Motor neuron (in vitro differentiated cells): ENCODE measurements at places on chromosomes 3 and 15.

DNA sequence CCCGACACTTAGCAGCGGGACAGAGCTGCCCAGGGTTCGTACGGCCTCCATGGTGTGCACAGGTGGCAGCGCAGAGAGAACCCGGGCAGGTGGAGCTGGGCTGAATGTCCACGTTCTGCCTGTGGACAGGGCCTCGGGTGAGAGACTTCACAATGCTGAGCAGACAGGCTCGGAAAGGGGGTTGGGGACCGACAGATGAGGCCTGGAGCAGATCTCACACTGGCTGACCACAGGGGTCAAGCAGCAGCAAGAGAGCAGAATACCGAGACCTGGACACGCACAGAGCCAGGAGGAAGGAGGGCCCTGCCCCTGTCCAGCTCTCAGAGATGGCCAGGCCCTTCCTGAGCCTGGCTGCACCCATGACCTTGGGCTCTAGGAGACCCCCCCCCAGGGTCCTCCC is 83.0 kb downstream of the VGLL4 start:
- no peak for ATAC-seq

DNA sequence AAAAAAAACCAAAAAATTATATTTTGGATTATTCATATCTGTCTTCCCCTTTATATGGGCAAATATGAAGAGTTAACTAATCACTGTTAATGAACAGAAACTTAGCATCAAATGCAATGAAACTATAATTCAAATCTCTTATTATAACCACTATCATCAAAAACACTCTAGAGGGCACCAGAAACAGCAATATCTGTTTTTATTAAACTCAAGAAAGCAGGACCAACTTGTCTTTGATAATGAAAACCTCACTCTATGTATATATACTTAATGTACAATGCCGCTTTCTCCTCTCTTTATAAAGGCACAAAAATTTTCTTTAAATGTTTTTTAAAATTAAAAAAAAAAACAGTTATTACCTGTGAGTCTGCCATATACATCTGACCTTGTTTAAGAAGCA is 92.7 kb downstream of the UACA start:
- ATAC-seq: no peak

DNA sequence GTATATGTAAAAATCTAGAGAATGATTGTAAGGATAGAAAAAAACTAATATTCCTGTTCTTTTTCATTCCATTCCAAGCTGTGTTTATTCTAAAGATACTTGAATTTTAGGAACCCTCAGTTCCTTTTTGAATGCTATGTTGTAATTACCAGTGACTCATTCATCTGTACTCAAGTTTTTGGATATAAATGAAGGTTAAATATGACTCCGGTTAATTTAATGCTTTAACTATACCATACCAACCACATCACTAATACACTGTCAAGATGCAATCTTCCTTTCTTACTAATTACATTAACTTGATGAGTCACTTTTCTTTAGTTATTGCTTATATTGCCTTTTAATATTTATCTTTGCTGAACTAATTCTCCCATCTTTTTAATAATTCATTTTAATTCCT is 68.8 kb upstream of the ZNF148 start:
- ATAC-seq: no peak

DNA sequence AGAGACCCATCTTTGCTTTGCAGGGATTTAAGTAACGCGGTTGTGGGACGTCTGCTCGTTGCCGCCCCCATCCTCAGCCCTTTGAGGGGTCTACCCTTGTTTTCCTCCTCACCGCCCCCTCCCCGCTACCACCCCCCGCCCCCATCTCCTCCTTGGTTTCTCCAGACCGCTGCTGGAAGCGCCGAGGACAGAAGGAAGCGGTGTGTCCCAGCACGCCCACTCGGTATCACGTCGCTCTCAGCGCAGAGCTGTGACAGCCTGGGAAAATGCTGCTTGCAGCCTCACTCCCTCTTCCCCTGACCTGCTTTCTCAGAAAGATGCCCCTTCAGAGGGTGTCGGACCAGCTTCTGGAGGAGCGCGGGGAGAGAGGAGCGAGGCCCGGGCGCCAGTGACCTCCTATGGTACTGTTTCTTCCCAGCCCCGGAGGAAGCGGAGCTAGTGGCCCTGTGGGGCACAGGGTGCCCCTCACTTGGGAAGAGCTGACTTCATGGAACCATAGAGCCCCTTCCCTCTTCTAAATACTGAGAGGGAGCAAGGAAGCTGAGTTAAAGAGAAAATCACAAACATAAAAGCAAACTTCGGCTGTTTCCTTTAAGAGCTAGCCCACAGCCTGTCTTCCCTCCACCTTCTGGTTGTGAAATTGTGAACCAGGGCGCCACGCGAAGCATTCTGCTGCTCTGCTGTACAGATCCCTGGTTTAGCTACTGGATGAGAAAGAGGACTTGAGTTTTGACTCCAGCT is 698 bp downstream of the IL1RAP start:
- peak; percentile 27 for ATAC-seq

- ATAC-seq: peak; percentile 79
These were observed 246.5 kb downstream of the TBL1XR1 start for GRCh38 chr3:176950743-176951142.

DNA sequence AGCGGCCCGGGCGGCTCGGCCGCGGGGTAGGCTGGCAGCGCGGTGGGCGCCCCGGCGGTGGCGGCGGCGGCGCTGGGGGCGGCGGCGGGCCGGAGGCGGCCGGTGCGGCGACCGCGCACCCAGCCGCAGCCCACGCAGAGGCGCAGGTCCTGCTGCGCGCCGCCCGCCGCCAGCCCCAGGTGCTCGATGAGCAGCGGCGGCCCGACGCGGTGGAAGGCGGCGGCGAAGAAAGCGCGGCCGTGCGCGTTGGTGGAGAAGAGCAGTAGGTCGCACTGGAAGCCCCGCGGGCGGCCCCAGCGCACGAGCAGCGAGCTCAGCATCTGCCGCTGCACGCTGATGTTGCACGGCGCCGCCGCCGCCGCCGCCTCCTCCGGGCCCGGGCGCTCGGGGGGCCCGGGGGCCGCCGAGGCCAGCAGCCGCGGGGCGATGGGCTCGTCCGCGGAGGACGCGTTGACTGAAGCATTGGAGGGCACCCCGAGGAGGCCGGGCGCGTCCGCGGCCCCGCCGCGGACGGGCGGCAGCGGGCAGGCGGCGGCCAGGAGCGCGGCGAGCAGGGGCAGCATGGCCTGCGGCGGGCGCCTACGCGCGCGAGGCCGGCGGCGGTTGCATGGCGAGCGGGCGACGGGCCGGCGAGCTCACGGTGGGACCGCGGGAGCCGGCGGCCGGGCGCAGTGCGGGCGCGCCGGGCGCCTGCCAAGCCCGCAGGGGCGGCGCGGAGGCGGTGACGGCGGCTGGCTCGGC is 452 bp downstream of the TMEM158 start:
- peak; percentile 48 for ATAC-seq

- no peak for ATAC-seq
These were observed 2.9 kb downstream of the CASR start for GRCh38 chr3:122186372-122186771.

DNA sequence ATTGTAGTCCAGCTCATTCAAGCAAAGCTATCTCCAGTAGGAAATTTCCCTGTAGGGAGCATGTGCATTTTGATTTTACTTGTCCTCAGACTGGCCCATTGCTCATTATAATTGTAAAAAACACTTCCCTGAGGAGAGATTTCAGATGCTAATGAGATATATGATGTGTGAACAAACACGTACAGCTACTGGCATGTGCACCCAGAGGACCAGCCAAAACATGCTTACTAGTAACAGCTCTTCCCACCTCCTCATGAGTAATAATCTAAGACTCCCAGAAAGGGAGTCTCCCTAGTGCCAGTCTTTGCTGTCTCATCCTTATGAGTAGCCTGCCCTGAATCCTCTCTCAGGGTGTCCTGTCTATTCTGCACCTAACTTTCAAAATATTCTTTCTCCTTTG is 43.4 kb downstream of the FBXO22 start:
- ATAC-seq: peak; percentile 62

DNA sequence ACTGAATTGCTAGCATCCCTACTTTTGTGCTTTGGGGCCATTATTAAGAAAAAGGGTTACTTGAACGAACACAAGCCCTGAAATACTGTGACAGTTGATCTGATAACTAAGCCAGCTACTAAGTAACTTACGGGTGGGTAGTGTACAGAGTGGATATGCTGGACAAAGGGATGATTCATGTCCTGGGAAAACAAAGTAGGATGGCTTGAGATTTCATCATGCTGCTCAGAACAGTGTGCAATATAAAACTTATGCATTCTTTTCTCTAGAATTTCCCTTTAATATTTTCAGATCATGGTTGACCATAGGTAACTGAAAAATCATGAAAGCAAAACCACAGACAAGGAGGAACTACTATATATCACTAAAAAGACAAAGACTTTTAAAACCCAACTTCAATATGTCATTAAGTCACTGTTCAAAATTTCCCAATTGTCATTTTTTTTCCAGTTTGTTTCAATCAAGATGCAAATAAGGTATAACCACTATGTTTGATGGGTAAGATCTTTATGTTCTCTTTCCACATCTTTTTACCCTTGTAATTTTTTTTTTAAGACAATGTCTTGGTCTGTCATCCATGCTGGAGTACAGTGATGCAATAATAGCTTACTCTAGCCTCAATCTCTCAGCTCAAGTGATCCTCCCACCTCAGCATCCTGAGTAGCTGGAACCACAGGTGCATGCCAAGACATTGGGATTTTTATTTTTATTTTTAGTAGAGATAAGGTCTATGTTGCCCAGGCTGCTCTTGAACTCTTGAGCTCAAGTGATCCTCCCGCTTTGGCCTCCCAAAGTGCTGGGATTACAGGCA is 67.7 kb downstream of the IFT80 start:
- ATAC-seq: no peak

DNA sequence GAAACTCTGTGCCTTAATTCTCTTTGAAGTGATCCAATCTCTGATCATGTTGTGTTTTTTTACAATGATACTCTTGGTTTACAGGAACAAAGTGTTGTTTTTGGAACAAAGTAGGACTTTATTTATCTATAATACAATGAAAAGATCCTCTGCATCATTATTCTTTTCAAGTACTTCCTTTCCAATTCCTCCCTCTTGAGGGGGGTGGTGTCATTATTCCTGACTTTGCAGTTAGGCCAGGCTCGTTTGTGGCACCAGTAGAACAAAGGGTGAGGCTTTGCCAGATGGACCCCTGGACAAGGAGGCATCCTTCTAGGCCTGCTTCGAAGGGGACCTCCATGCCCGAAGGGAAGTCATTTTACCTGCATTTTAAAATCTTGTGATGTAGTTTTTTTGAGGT is 41.7 kb upstream of the ZBTB38 start:
- no peak for ATAC-seq

- no peak for ATAC-seq
These were observed 982 bp upstream of the ZDHHC23 start for GRCh38 chr3:113946831-113947230.

GRCh38 chr15:92076541-92076940 is 223.0 kb downstream of the SLCO3A1 start:
- ATAC-seq: no peak

- no peak for ATAC-seq
These were observed 8.0 kb downstream of the KAT2B start for GRCh38 chr3:20047976-20048883.

DNA sequence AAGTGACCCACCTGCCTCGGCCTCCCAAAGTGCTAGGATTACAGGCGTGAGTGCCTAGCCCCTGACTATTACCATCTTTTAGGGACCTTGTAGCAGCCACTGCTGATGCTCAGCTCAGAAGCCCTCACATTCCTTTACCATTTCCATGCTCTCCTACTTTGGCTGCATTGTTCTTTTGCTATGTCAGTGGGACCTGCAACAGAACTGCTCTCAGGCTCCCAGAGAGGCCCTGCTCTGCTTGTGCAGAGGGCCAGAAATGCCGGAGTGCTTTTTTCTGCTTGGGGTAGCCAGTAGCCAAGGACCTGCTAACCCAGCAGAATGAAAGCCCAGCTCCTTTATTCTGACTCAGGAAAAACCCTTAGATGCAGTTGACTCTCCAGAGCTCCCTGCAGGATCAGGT is 18.3 kb upstream of the PROK2 start:
- ATAC-seq: no peak

GRCh38 chr3:49279376-49279775 is 2.3 kb upstream of the C3orf62 start:
- peak; percentile 7 for ATAC-seq

- peak; percentile 12 for ATAC-seq
These were observed 60.7 kb downstream of the ADAMTS7 start for GRCh38 chr15:78750566-78750965.

DNA sequence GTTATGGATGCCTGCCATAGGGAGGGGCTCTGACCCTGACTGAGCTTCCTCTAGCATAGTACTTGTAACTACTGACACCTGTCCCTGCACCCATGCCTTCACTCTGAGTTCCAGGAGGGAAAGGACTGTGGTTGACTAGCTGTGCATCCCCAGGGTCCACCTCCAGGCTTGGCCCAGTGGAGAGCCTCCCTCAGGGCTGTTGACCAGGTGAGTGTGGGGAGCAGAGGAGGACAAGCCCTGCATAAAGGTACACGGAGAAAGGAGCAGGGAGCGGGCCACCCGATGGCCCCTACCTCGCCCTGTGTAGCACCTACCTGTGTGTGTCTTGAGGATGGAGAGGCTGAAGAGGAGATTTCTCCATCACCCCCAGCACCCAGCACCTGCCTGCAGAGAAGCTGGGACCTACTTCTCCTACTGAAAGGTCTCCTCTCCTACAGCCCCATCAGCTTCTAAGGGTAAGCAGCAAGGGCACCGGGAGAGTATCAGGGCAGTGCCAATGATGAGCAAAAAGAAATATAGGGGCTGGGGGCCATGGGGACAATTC is 6.7 kb upstream of the LTF start:
- ATAC-seq: no peak

DNA sequence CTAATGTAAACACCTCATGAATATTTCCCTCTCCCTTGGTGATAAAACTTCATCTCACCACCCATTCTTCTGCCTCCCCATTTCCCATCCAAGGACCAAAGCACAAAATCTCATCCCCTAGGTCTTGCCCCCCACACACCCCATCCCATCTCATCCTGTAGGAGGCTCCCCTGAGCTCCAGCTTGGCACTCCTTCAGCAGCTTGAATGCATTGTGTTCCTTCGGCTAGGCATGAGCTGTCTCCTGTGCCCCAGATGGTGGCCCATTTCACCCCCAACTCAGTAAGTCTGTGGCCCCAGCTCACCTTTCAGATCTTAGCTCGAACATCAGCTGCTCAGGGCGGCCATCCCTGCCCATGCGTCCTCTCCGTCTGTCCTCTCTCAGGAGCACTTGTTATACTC is 203.6 kb upstream of the NR2F2 start:
- ATAC-seq: no peak

- ATAC-seq: peak; percentile 66
These were observed 103.5 kb upstream of the KCNAB1 start for GRCh38 chr3:156016902-156017301.
